ENCODE measurements at places on chromosomes 11 and 22.

- DNase-seq: peak; percentile 74
Measured at GRCh38 chr11:43567396-43567975, 113.1 kb upstream of the HSD17B12 start.

DNA sequence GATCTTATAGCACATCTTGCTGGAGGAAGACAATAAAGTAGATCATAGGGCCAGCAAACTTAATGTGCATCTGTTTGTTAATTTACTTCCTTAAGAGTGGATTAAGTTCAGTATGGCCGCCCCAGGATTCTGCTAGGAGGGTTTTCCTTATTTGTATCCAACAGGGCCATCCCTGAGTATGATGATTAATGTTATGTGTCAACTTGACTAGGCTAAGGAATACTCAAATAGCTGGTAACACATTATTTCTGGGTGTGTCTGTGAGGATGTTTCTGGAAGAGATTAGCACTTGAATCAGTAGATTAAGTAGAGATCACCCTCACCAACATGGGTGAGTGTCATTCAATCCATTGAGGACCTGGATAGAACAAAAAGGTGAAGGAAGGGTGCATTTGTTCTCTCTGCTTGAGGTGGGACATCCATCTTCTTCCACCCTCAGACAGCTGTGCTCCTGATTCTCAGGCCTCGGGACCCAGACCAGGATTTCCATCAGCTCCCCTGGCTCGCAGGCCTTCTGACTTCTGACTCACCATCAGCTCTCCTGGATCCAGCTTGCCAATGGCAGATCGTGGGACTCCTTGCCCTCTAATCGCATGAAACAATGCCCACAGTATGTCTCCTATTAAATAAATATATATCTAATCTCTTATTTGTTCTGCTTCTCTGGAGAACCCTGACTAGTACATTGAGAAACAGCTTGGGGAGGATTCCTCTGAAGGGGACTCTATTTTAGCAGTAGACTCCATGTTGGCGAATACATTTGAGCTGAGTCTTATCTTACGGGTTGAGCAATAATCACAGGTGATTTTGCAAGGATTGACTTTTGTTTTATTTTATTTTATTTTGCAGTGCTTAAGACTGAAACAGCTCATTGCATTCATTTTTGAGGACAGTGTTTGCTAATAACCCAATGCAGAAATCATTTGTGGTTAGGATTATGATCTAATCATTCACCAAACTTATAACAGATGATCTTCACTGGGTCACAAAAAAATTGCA lies 9.0 kb upstream of the ZBTB44 start:
- DNase-seq: peak; percentile 39

DNA sequence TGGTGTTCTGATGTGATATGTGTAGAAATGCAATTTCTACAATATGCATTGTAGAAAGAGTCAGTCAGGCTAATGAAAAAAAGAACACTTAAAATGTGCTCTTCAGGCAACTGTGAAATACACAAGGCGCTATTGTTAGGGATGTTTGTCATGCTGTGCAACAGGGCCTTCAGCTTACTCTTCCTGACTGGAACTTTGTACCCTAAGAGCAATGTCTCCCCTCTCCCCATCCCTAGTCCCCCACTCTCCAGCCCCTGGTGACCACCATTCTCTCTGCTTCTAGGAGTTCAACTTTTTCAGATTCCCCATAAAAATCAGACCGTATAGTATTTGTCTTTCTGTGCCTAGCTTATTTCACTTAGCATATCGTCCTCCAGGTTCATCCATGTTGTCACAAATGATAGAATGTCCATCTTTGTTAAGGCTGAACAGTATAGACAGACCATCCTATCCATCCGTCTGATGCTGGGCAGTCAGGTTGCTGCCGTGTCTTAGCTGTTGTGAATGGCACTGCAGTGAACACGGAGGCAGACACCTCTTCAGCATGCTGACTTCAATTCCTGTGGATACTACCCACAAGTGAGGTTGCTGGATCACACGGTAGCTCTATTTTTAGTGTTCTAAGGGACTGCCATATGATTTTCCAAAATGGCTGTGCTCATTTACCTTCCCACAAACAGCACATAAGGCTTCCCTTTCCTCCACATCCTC lies 10.7 kb downstream of the NDUFV1 start:
- no peak for DNase-seq

DNA sequence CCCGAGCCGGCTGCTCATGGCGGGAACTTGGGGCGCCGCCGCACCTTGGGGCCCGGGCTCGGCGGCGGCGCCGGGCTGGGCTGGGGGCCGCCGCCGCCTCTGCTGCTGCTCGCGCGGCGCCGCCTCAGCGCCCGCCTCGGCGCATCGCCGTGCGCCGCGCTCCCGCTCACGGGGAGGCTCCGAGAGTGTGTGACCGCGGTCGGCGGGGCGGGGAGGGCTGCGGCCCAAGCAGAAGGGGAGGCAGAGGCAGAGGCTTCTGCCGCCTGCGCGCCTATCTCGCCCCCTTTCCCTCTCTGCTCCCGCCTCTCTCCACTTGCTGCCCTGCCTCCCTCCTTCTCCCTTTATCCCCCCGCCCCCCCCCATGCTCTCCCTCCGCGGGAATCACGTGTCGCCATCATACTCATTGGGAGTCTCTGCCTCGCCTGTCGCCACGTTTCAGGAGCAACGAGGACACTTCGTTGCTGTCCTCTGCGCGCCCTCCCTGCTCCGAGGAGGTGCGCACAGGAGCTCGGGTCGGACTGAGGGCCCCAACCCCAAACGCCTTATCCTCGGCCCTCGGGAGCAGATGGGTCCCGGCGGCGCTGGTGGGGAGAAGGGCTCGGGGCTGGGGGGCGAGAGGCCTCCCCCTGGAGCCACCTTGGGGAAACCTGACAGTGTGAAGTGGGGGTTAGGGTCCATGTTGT lies at the start of gene GUCY1A2:
TSS of gene GUCY1A2 (minus strand) at position 258 of the 683 bp plus-strand sequence. CDS start 421 bp downstream, outside the sequence.
- DNase-seq: no peak

DNA sequence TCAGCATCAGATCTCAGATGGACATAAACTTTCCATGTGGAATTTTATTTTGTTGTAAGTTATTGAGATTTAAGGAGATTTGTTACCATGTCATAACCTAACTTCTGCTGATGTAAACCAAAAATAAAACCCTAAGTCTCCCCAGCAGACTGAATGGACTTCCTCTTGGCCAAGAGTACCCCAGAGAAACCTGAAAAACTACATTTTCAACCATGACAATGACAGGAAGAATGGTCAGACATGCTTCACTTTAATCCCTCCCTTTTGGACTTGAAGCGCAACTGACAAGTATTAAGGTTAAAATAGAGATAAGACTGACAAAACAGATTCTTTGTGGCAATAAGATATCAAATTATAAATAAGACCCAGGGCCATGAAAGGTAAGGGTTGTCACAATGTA lies 579.7 kb upstream of the RAG2 start:
- DNase-seq: no peak
